Mesendoderm (in vitro differentiated cells): ENCODE measurements at places on chromosomes 5 and 9.

DNA sequence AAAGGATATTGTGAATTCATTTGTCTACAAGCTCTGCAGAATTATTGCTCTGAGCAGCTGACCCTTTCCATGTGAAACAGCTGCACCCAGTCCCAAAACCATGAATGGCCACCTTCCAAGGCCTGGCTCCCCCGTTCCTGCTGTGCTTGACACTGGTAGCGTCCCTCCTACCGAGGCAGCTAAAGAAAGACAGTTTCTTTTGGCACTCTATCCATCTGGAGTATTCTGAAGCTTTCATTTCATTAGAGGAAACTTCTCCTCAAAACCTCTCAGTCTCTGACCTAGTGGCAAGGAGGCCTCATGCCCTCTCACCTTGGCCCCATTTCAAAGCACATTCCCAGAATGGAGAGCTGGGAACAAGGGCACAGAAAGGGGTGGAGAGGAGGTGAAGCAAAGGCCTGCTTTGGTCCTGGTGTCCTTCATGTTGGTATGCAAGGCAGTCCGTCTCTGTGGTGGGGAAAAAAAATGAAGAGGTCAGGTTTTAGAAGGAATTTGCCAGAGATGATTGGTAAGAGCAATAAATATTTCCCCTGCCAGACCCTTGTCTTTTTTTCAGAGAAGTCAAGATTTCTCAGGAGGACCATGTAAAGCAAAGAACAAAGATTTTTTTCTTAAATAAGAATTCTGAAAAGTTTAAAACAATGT lies 232.0 kb downstream of the RFK start:
- no peak for DNase-seq

DNA sequence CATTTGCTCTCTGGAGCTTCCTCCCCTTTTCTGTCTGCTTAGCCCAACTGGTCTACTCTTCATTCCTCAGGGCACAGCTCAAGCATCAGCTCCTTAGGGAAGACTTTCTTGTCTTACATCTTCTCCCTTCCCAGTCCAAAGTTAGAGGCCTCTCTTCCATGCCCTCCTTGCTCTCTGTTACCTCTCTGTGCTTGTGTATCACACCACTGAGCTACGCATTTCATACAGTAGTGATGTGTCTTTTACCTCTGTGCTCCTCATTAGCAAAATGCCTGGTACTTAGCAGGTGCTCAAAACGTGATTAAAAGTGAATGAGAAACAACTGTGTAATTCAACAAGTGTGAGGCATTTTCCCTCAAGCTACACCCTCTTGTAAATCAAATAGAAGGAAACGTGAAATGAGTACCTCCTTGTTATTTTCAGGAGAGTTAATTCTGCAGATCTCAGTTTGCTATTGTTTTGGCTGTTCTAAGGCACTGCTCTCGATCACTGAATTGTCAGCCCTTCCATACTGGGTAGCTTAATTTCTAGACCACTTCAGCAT lies 39.0 kb downstream of the ERAP1 start:
- peak; percentile 35 for DNase-seq

DNA sequence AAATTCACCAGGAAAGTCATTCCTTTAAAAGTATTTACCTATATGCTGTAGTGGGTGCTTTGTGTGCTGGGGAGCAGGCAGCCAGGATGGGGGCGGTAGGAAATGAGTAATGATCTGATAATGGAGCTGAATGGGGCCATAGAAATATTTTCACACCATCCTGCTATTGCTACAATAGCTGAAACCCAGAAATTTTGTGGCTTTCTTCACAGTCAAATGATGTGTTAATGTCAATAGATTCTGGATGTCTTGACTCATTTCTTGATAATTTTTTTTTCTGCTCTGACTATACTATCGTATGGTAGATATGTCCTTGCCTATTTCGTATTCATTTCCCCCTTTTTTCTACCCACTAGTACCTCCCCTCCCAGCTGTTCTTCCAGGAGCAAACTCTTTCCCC lies 59.5 kb downstream of the RORB start:
- peak; percentile 10 for DNase-seq

DNA sequence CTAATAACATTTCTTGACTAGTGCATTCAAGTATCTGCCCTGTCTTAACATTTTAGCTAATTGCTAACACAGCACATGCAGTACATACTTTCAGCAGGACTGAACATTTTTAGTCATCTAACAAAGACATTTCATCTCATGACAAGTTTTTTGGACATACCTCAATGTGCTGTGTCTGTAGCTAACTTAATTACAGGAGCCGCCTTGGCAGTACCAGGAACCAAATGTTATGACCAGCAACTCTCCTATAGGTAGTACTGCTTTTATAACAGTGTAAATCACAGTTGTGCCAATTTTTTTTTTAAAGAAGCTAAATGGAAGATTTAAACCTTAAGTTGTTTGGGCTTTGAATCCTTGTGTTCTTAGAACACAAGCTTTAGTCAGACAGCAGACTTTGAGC lies 99.4 kb upstream of the SAP30L start:
- DNase-seq = no peak

- DNase-seq = peak; percentile 40
Measured at GRCh38 chr9:130219661-130220096, 45.9 kb upstream of the HMCN2 start.

DNA sequence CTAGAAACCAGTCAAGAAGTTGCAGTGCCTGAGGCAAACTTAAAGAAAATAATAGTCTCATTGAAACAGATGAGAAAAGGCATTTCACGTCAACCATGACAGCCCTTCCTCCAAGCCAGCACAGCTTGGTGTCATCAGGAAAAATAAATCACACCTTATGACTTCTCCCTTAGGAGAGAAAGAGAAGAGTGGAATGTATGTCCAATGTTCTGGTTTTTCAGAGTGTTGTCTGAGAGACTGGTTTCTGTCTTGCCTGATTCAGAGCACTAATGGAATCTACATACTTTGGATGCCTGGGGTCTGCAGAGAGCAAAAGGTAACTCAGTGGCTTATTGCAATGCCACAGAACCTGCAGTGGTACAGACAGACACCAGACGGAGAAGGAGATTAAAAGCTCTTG lies 105.5 kb upstream of the PDE4D start:
- peak; percentile 45 for DNase-seq

GRCh38 chr5:134026521-134027287 lies 21.9 kb upstream of the VDAC1 start:
- peak; percentile 90 for DNase-seq
